Heart right ventricle (tissue), 16 donors: ENCODE measurements at places on chromosomes 5 and 9. TPM values are rescaled to one million over a fixed set of nuclear protein-coding genes. Genes with fewer than 3 reads are reported as not detected.
A peak's percentile ranks its signal among the peaks of the same experiment; 100 is the strongest.

OR1J1 gene
- total RNA-seq: not detected

DNA sequence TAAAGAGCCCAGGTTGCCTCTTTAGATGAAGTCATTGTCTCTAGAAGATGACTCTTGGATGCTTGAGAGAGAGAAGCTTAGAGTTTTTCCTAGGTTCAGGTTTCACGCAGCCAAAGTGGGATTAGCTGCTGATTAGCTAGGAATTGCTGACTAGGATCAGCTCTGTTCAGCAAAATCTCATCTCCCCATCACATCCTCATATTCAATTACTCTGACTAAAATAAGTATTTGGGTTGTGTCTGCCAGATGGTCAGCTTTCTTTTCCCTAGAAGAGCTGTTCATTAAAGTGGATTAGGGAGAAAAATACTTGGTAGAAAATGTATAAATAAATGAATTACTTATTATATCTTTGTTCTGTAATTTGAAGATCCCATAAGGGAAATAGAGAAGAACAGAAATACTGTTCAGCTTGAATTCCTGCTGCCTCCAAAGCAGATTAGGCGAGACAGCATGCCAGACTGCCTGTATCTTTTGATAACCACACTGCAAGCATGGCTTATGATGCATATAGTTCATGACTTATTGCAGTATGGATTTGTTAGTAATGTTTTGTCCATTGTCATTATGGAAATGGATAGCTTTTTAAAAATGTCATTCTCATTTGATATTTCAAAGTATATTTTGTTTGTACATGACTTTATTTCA lies 184.8 kb upstream of the CD180 start:
- no peaks in the 10 kb centered on the region for H3K27me3 ChIP-seq
- H3K4me3 ChIP-seq: no peak overlapping the region

GRCh38 chr5:79025054-79025472 lies 40.0 kb upstream of the ARSB start:
- H3K4me1 ChIP-seq: peaks cover 19% of the 10 kb centered on the region
- no peak overlapping the region for H3K27ac ChIP-seq
- no peaks in the 10 kb centered on the region for H3K36me3 ChIP-seq
- H3K27me3 ChIP-seq: no peaks in the 10 kb centered on the region
- DNase-seq: peak; percentile 53

DNA sequence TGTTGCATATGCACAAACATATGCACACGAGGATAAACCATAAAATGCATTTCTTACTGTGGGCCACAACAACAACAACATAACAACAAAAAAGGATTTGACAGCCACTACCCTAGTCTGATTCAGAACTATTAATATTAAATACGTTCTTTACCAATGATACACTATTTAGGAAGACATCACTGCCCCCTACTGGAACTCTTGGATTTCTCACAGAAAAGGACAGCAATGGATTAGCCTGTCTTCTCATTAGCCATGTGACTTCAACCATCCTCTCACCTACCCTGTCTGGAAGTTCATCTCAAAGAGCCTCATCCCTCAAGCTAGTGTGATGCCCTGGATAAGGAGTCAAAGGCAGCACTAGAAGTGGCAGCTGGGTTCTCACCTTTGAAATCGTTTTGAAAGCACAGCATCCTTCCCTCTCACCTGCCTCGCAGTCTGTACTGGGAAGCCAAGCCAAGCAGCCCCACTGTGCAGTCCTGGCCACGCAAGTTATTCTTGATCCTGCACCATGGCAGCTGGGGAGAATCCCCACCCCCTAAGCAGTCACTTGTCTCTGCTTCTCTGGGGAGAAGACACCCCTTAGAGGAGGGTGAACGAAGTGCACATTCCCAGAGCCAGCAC lies 64.6 kb downstream of the SH3TC2 start:
- no peaks in the 10 kb centered on the region for H3K27me3 ChIP-seq
- peak; percentile 49 for DNase-seq
- no peak overlapping the region for H3K4me3 ChIP-seq
- H3K4me1 ChIP-seq: no peaks in the 10 kb centered on the region
- H3K36me3 ChIP-seq: no peaks in the 10 kb centered on the region
- H3K27ac ChIP-seq: no peak overlapping the region

- no peaks in the 10 kb centered on the region for H3K27me3 ChIP-seq
- no peaks in the 10 kb centered on the region for H3K4me1 ChIP-seq
- DNase-seq: no peak
- no peak overlapping the region for H3K4me3 ChIP-seq
- no peaks in the 10 kb centered on the region for H3K36me3 ChIP-seq
Observed at GRCh38 chr5:153157156-153157555, 333.3 kb upstream of the GRIA1 start.

DNA sequence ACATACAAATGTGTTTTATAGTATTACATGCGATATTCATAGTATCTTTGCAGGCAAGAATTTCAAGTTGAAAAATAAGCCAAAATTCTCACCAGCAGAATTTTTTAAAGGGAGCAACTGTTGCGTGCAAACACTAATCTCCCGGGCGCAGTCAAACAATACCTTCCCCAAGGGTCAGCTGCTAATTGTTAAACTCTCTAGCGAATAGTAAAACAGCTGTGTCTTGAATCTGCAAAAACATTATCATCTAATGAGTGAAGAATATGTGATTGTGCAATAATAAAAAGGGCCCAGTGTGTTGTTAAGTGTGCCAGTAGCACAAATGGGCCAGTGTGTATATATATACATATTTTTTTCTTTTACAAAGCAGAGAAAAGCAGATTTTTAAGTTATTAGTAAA lies 131.4 kb downstream of the CCDC192 start:
- H3K36me3 ChIP-seq: no peaks in the 10 kb centered on the region
- H3K4me1 ChIP-seq: no peaks in the 10 kb centered on the region
- no peak overlapping the region for H3K4me3 ChIP-seq
- no peak overlapping the region for H3K27ac ChIP-seq

GRCh38 chr5:41196197-41196596 lies 17.1 kb downstream of the C6 start:
- peaks cover 21% of the 10 kb centered on the region for H3K4me1 ChIP-seq
- H3K27me3 ChIP-seq: no peaks in the 10 kb centered on the region
- DNase-seq: no peak
- no peaks in the 10 kb centered on the region for H3K36me3 ChIP-seq
- no peak overlapping the region for H3K27ac ChIP-seq

- no peak overlapping the region for H3K4me3 ChIP-seq
- no peak for DNase-seq
- H3K36me3 ChIP-seq: peaks cover 82% of the 10 kb centered on the region
- no peaks in the 10 kb centered on the region for H3K4me1 ChIP-seq
- H3K27ac ChIP-seq: no peak overlapping the region
- no peaks in the 10 kb centered on the region for H3K27me3 ChIP-seq
Observed at GRCh38 chr9:137776306-137776995, 101.1 kb upstream of the CACNA1B start.

DNA sequence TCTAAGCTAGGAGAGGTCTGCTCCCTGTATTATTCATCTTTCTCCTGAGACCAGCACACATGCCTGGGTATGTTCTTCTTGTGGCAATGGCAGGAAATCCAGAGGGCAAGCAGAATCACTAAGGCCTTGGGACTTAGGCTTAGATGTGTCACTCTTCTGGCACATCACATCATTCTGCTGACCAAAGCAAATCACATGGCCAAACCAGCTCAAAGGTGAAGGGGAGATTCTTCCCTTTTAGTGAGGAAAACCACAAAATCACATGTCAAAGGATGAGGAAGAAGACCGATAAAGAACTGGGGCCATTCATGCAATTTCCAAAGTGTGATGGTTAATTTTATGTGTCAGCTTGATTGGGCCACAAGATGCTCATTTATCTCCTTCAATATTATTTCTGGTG lies 5.7 kb upstream of the AGGF1 start:
- H3K4me1 ChIP-seq: no peaks in the 10 kb centered on the region
- no peak for DNase-seq
- peaks cover 21% of the 10 kb centered on the region for H3K27me3 ChIP-seq
- H3K36me3 ChIP-seq: no peaks in the 10 kb centered on the region
- H3K4me3 ChIP-seq: no peak overlapping the region

GRCh38 chr5:96972599-96973334 lies 36.9 kb downstream of the LNPEP start:
- H3K27me3 ChIP-seq: no peaks in the 10 kb centered on the region
- H3K4me1 ChIP-seq: peaks cover 86% of the 10 kb centered on the region
- H3K36me3 ChIP-seq: no peaks in the 10 kb centered on the region
- no peak for DNase-seq
- no peak overlapping the region for H3K27ac ChIP-seq

MCC gene
- total RNA-seq: 23.9 TPM

GRCh38 chr5:39164529-39165402 lies 54.6 kb downstream of the FYB1 start:
- H3K36me3 ChIP-seq: no peaks in the 10 kb centered on the region
- H3K27ac ChIP-seq: no peak overlapping the region
- H3K27me3 ChIP-seq: no peaks in the 10 kb centered on the region
- H3K4me1 ChIP-seq: no peaks in the 10 kb centered on the region
- H3K4me3 ChIP-seq: no peak overlapping the region
- no peak for DNase-seq
